Esophagus squamous epithelium (tissue), 5 donors: ENCODE measurements at places on chromosomes 6 and 20.

- no peak for DNase-seq
Observed at GRCh38 chr6:163180874-163181541, 233.5 kb upstream of the QKI start.

DNA sequence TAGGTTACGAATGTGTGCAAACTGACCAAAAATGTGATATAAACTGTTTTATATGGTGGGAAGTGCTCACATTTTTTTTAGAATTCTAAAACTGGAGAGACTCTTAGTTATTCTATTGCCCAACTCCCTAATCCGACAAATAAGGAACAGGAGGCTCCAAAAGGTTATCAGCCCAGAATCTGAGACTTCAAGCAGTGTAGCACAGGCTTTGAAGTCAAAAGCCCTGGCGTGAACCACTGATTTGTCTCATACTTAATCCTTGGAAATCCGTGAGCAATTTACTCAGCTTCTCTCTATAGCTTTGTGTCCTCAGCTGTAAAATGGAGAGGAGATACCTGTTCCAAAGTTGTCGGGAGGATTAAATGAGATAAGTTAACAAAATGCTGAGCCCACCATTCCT is 368.8 kb upstream of the SASH1 start:
- DNase-seq = no peak

DNA sequence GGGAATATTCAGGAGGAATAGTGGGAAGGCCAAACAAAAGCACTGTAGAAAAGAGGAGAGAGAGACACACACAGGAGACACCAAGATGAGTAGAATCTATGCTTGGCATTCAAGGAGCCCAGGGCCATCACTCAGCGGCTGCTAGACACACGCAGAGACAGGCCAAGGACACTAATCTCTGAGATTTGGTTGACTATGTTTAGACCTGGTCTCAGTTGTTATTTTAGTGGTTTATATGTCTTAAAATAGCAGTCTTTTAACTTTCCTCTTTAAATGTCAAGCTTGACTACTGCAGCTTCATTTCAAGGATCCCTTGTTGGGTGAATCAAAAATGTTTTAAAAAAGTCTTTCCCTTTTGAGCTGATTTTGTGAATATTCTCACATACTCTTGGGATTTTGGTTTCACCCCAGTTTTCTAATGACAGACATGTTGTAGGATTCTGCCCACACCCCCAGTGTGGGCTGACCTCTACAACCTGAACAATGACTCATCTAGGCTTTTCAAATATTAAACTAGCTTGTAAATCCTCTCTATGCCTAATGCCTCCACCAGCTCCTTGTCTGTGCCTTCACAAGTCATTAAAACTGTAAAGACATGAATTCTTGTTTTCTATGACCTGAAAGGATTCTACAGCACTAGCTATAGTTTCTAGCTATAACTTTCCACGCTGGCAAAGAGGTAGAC is 142.7 kb upstream of the EXOC2 start:
- DNase-seq = no peak

- no peak for DNase-seq
Observed at GRCh38 chr6:47403801-47404200, 73.8 kb upstream of the CD2AP start.

- no peak for DNase-seq
Observed at GRCh38 chr20:47008842-47009518, 114.3 kb downstream of the EYA2 start.

GRCh38 chr6:169883316-169883715 is 131.9 kb downstream of the ERMARD start:
- DNase-seq = no peak

- no peak for DNase-seq
Observed at GRCh38 chr6:12645941-12646340, 70.6 kb upstream of the PHACTR1 start.

- DNase-seq = no peak
Observed at GRCh38 chr6:24666097-24666640, 530 bp downstream of the TDP2 start.

DNA sequence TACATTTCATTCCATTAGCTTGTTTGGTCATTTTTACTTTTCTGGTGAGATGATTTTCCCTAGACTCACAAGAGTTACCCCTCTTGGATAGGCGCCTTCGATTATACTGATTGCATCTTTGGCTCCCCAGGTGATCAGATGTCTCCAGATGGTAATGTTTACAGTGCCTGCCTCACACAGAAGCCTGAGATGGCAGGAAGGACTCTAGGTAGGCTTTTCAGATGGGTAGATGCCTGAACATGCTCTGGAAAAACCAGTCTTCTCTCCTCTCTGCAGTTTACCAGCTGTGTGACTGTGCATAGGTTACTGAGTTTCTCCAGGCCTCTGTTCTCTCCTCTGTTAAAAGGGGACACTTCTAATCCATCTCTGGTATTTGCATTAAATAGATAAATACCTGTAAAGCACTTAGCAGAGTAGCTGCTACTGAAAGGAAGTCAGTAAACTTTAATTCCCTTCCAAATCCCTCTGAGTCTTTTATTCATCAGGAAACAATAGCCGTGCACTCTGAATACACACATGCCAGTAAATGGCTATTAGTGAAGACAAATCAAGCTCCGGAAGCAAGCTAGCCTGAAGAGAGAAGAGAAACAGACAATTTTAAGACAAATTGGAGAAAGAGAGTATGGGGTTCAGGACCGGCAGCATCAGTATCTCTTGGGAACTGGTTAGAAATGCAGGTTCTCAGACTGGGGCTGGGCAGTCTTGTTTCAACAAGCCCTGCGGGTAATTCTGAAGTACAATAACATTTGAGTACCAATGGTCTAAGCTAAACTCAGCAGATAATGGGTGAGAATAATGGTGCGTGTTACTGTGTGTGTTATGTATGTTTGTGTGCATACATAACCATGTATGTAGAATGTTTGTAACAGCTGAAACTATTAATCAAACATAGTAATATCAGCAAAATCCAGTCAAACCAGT is 139.4 kb downstream of the UST start:
- no peak for DNase-seq
